ENCODE measurements at places on chromosomes 4 and X. TPM values are rescaled to one million over a fixed set of nuclear protein-coding genes. Genes with fewer than 3 reads are reported as not detected.

DNA sequence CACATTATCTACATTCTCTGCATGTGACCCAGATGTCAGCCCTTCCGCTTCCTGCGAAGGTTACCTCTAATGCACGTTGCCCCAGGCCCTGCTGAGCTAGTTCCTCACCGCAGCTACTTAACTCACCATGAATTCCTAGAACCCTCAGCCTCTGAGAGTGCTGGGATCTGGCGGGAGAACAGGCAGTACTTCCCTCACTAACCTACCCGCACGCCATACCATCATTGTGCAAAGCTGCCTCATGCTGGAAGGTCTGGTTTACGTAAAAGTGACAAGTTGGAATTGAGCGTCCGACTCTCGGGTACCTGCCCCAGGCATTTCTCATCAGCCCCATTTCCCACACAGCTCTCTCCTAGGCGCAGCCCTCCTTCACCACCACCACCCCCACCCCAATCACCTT, 6.3 kb downstream of the SLC25A4 start:
- H3K27ac ChIP-seq, result no peak overlapping the region
- DNase-seq, result no peak
- H3K36me3 ChIP-seq, result peaks cover 15% of the 10 kb centered on the region
- peaks cover 19% of the 10 kb centered on the region for H3K27me3 ChIP-seq
- H3K4me1 ChIP-seq, result no peaks in the 10 kb centered on the region

DNA sequence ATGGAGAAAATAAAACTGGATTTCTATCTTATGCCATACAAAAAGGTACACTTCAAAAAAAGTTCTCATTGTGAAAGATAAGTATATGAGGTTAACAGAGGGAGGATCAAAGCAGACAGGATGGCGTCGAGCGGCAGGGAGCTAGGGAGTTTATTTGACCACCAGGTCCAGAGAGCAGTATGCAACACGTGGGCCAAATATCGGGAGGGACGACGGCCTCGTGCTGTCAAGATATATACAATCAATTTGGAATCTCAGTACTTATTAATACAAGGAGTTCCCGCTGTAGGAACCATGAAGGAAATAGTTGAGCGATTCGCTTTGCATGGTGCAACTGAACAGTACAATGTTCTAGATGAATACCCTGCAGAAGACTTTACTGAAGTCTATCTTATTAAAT, 1069.4 kb upstream of the INTU start:
- DNase-seq, result no peak
- no peaks in the 10 kb centered on the region for H3K27me3 ChIP-seq
- H3K27ac ChIP-seq, result no peak overlapping the region
- H3K36me3 ChIP-seq, result no peaks in the 10 kb centered on the region
- H3K4me3 ChIP-seq, result no peak overlapping the region

DNA sequence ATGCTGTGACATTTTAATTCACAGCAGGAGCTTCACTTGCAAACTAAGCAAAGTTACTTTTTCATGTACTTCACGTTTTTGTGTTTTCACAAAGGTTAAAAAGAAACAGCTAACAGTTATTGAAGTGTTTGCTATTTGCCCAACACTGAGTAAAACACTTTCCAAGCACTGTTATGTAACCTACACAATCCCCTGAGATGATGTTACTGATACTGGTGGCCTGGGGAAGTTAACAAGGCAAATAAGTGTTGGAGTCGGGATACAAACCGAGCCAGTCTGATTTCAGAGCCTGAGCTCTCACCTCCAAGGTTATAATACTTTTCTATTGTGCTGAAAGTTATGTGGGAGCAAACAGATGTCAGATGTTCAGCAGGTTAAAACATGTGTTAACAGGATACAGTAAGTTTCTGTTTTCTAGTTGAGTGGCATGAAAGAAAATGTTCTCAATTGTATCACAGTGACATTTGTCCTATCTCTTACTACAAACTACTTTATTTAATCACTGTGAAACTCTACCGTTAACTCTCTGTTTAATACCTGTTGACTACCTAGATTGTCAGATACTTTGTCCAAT, 3.9 kb upstream of the CXCL13 start:
- peaks cover 7% of the 10 kb centered on the region for H3K27me3 ChIP-seq
- H3K36me3 ChIP-seq, result no peaks in the 10 kb centered on the region
- H3K4me3 ChIP-seq, result no peak overlapping the region
- DNase-seq, result no peak
- H3K27ac ChIP-seq, result peak overlapping the region; percentile 25

- H3K27ac ChIP-seq, result no peak overlapping the region
- H3K4me3 ChIP-seq, result no peak overlapping the region
- H3K36me3 ChIP-seq, result peaks cover 3% of the 10 kb centered on the region
- H3K27me3 ChIP-seq, result no peaks in the 10 kb centered on the region
Measured at GRCh38 chr4:150375025-150375424, 206.9 kb upstream of the MAB21L2 start.

- no peak for DNase-seq
- no peak overlapping the region for H3K27ac ChIP-seq
- peaks cover 5% of the 10 kb centered on the region for H3K4me1 ChIP-seq
- H3K27me3 ChIP-seq, result no peaks in the 10 kb centered on the region
- H3K4me3 ChIP-seq, result no peak overlapping the region
- H3K36me3 ChIP-seq, result peaks cover under 1% of the 10 kb centered on the region
Measured at GRCh38 chrX:132044953-132045352, 21.9 kb downstream of the STK26 start.

DNA sequence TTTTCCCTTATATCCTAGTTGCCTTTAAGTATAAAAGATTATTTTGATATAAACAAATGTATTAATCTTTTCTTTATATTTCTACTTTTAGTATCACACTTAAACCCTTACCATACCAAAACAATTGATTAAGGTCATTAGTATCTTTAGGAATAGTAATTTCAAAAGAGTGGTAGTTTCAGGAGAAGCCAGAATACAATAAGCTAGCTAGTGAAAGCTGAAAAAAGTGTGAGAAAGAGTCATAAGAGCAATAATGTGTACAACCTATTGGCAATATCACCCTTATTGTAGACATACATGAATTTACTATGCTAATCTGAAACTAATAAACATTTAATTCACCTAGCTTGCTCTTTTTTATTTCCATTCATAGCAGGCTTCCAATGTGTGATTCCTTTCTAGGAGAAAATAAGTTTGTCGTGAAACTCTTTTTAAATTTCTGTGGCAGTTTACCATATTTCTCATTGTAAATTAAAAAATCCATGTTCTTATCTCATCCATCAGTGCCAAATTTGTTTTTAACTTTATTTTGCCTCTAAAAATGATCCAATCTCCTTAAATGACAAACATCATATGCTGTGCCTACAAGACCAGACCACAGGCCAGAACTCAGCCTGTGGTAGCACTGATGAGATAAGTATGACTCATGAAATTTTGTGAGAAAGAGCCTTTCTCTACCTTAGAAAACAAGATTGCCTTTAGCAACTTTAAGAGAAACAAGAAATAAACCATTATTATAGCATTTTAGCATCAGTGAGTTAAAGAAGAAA, 8.1 kb downstream of the NEK1 start:
- peaks cover 15% of the 10 kb centered on the region for H3K36me3 ChIP-seq
- no peak overlapping the region for H3K4me3 ChIP-seq
- DNase-seq, result no peak
- H3K27me3 ChIP-seq, result no peaks in the 10 kb centered on the region
- H3K27ac ChIP-seq, result no peak overlapping the region

DNA sequence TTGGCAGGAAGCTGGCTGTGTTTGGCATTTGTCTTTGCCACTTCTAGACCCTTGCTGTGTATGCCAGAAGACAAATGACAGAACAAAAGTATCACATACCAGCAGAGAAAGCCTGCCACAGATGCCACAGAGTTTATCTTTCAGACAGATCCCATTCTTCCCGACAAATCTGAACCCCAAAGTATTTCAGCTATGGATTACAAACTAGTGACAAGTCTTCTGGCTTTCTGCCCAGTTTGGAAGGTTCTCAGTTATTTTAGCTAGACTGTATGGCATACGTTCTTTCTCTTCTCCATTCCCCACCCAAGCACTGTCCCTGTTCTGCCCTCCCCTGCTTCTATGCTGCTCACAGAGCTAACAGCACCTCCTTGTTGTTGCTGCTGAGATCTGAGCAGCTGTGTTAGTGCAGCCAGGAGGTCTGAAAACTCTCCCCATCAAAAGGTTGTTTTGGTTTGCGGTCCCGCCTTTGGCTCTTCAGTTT, 236.7 kb downstream of the FRAS1 start:
- no peak overlapping the region for H3K27ac ChIP-seq
- no peak overlapping the region for H3K4me3 ChIP-seq
- H3K4me1 ChIP-seq, result peaks cover 12% of the 10 kb centered on the region
- DNase-seq, result no peak
- peaks cover 11% of the 10 kb centered on the region for H3K27me3 ChIP-seq

DNA sequence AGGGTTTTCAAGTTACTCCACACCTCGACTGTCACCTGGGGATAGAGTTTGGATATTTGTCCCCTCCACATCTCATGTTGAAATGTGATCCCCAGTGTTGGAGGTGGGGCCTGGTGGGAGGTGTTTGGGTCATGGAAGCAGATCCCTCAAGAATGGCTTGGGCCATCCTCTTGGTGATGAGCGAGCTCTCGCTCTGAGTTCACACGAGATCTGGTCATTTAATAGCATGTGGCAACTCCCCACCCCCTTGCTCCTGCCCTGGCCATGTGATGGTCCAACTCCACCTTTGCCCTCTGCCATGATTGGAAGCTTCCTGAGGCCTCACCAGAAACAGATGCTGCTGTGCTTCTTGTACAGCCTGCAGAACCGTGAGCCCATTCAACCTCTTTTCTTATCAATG, 8.3 kb downstream of the CTAG1A start:
- no peaks in the 10 kb centered on the region for H3K36me3 ChIP-seq
- peaks cover 11% of the 10 kb centered on the region for H3K27me3 ChIP-seq
- H3K4me1 ChIP-seq, result no peaks in the 10 kb centered on the region
- no peak overlapping the region for H3K27ac ChIP-seq
- H3K4me3 ChIP-seq, result no peak overlapping the region

- no peak overlapping the region for H3K27ac ChIP-seq
- H3K36me3 ChIP-seq, result no peaks in the 10 kb centered on the region
- H3K4me1 ChIP-seq, result no peaks in the 10 kb centered on the region
- no peak overlapping the region for H3K4me3 ChIP-seq
- H3K27me3 ChIP-seq, result no peaks in the 10 kb centered on the region
- DNase-seq, result no peak
Measured at GRCh38 chr4:54929459-54929858, 195.9 kb downstream of the KDR start.

- DNase-seq, result no peak
- H3K4me3 ChIP-seq, result no peak overlapping the region
- H3K27me3 ChIP-seq, result no peaks in the 10 kb centered on the region
- H3K36me3 ChIP-seq, result no peaks in the 10 kb centered on the region
- H3K27ac ChIP-seq, result no peak overlapping the region
Measured at GRCh38 chr4:157819693-157820464, 352.9 kb downstream of the GASK1B start.

The SNX25 gene
- total RNA-seq, result 25.3 TPM

The CCDC158 gene
- total RNA-seq, result not detected

The GLUD2 gene
- 0.71 TPM for total RNA-seq

Data from activated T-helper 1 cell treated with anti-CD3 and anti-CD28 coated beads, Interleukin-12 subunit alpha, Interleukin-12 subunit beta, Interleukin-2, Interleukin-4 antibody, amounts not matched to agents 30 ng/mL and 10 ng/mL and 1 ng/mL, durations not matched to agents 14 hours and 24 hours and 36 hours (primary cell).